ENCODE measurements at places on chromosomes 2 and 18. TPM values are rescaled to one million over a fixed set of nuclear protein-coding genes. Genes with fewer than 3 reads are reported as not detected.

NT5DC4 gene
- total RNA-seq = not detected

VIL1 gene
- total RNA-seq = not detected

ACMSD gene
- not detected for total RNA-seq

LIPG gene
- total RNA-seq = 0.39 TPM

CAVIN2 gene
- 47.9 TPM for total RNA-seq

TIMM21 gene
- 28.0 TPM for total RNA-seq

RNF25 gene
- total RNA-seq = 57.0 TPM

SRBD1 gene
- total RNA-seq = 36.7 TPM

SLC30A3 gene
- not detected for total RNA-seq

AGAP1 gene
- total RNA-seq = 33.7 TPM

ACTG2 gene
- 20.1 TPM for total RNA-seq

DNA sequence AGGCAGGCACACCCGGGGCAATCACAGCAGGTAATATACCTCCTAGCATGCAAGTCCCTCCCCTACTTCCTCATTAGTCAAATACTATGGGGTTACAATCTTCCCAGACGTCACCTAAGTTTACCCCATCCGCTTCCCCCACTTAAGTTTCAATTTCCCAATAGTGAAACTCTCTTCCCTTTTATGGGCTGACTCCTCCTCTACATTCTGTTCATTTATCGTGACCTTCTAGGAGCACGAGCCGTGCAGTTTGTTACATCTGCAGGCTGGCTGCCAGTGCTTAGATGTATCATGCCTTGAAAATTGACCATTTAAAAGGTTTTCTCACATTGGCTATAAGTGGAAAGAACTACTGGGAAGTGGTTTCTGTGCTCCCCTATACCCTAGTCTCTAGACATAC lies 1357.8 kb upstream of the CRIM1 start:
- DNase-seq = no peak
- H3K27ac ChIP-seq = no peak overlapping the region
- no peaks in the 10 kb centered on the region for H3K27me3 ChIP-seq

DNA sequence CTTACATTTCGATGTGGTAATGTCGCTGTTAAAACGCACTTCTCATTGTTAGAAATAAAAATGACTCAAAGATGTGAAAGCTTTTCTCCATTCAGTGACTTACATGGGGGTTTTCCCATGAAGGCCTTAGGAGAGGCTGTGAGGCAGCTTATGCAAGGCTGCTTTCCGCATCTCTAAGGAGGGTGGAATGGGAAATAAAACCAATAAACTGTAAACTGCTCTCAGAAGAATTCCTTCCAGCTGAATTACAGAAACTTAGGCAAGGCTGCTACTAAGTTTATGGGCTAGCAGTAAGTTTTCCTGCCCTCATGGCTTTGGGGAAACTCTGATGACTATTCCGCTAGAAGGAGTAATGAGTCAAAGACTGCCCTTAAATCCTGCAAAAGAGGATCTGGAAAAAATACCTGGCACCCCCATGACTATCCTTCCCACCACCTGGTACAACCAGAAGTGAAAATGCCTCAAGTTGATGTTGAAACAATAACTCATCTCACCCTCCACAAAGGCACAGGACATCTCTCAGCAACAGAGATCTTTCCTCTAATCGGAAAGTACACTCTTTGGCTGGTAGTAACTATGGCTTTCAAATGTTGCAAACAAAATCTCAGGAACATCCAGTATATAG lies 97.7 kb upstream of the SMAD7 start:
- no peaks in the 10 kb centered on the region for H3K27me3 ChIP-seq
- DNase-seq = no peak
- H3K4me3 ChIP-seq = no peak overlapping the region
- H3K36me3 ChIP-seq = no peaks in the 10 kb centered on the region
- no peaks in the 10 kb centered on the region for H3K4me1 ChIP-seq
- H3K27ac ChIP-seq = peak overlapping the region; percentile 38

GRCh38 chr2:191582355-191582754 lies 95.6 kb upstream of the NABP1 start:
- H3K36me3 ChIP-seq = no peaks in the 10 kb centered on the region
- H3K4me3 ChIP-seq = no peak overlapping the region
- no peaks in the 10 kb centered on the region for H3K27me3 ChIP-seq

- peaks cover 17% of the 10 kb centered on the region for H3K4me1 ChIP-seq
- H3K36me3 ChIP-seq = no peaks in the 10 kb centered on the region
- no peaks in the 10 kb centered on the region for H3K27me3 ChIP-seq
- H3K27ac ChIP-seq = no peak overlapping the region
These were observed 102.6 kb upstream of the DLX2 start for GRCh38 chr2:172205292-172205691.

DNA sequence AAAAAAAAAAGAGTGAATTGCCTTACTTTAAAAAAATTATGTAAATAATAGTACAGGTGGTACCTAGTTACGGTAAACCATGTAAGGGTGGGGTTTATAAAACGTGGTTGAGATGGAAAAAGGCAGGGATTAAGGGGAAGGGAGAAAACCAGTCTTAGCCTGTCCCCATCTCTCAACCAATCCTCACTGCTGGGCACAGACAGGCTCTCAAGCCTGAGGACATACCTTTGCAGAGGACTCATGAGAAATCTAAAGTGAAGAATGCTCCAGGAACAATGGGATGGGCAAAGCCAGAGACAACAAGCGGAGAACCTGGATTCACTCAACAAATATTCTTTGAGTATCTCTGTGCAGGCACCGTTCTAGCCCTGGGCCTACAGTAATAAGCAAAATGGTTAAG lies 3.4 kb upstream of the IGFBP2 start:
- H3K27me3 ChIP-seq = peaks cover 15% of the 10 kb centered on the region
- no peaks in the 10 kb centered on the region for H3K4me1 ChIP-seq
- no peaks in the 10 kb centered on the region for H3K36me3 ChIP-seq
- H3K27ac ChIP-seq = no peak overlapping the region

- H3K27me3 ChIP-seq = no peaks in the 10 kb centered on the region
- H3K27ac ChIP-seq = no peak overlapping the region
- DNase-seq = no peak
- no peaks in the 10 kb centered on the region for H3K4me1 ChIP-seq
These were observed 45.2 kb upstream of the SULT1C3 start for GRCh38 chr2:108194409-108195132.

DNA sequence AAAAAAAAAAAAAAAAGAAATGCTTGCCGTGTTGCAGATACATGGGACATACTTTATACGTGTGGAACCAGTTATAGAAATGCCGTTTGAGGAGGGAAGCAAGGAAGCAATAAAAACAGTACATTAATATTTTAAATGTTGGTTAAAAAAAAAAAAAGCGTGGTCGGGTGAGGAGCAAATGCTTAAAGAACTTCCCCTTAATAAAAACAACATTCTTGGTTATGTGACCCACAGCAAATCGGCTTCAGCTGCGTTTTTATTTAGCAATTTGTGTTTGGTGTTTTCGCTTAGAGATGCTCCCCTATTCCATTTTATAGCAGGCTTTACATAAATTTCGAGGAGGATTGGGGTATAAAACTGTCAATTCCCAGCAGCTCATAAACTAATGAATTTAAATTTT lies 223.6 kb downstream of the LRRTM1 start:
- DNase-seq = no peak
- H3K36me3 ChIP-seq = no peaks in the 10 kb centered on the region
- no peaks in the 10 kb centered on the region for H3K27me3 ChIP-seq
- H3K4me3 ChIP-seq = no peak overlapping the region

DNA sequence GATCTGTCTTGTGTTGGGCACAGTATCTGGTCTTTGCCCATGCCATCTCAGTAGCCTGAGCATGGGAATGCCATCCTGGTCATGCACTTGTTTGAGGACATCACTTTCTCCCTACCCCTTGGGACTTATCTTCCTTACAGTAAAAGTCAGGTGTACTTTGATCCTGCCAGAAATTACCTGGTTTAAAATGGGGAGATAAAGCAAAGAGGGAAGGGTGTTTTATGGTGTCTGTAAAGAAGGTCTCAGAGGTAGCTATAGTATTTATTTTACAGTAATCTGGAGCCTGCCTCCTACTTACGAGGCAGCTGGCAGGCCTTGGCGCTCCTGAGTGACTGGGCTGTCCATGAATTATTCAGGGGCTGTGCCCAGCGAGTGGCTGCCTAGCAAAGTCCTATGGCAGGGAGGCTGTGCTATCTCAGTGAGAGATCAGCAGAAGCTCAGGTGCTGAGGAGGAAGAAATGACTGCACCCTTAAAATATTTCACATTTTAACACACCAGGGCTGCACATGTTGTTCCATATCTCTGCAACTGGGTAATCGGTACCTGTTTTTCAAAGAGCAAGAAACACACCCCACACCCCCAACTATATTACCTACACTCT lies 93.9 kb downstream of the SPTBN1 start:
- H3K36me3 ChIP-seq = no peaks in the 10 kb centered on the region
- H3K27ac ChIP-seq = no peak overlapping the region
- DNase-seq = no peak
- H3K27me3 ChIP-seq = no peaks in the 10 kb centered on the region
- peaks cover 32% of the 10 kb centered on the region for H3K4me1 ChIP-seq

GRCh38 chr2:64212346-64212745 lies 68.1 kb upstream of the PELI1 start:
- H3K27me3 ChIP-seq = no peaks in the 10 kb centered on the region
- H3K4me1 ChIP-seq = peaks cover 21% of the 10 kb centered on the region
- H3K27ac ChIP-seq = peak overlapping the region; percentile 51
- no peak overlapping the region for H3K4me3 ChIP-seq

DNA sequence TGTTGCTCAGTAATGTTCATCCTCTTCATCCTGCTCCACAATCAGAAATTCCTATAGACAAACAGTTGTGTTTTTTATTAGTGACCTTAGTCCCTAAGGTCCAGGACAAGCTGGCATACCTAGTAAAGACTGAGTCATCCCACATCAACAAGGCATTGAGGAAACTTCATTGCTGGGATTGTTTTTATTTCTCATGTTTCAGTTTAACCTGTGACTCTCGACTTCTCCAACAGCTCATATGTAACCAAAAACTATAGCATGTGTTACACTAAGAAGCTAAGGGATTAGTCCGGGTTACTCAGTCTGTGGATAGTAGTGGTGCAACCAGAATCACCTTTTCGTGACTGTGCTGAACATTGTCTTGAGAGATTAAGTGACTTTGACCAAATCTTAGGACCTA lies 292.1 kb downstream of the RDH14 start:
- H3K27me3 ChIP-seq = no peaks in the 10 kb centered on the region
- H3K36me3 ChIP-seq = no peaks in the 10 kb centered on the region
- H3K4me1 ChIP-seq = no peaks in the 10 kb centered on the region
- no peak overlapping the region for H3K27ac ChIP-seq
- no peak for DNase-seq

DNA sequence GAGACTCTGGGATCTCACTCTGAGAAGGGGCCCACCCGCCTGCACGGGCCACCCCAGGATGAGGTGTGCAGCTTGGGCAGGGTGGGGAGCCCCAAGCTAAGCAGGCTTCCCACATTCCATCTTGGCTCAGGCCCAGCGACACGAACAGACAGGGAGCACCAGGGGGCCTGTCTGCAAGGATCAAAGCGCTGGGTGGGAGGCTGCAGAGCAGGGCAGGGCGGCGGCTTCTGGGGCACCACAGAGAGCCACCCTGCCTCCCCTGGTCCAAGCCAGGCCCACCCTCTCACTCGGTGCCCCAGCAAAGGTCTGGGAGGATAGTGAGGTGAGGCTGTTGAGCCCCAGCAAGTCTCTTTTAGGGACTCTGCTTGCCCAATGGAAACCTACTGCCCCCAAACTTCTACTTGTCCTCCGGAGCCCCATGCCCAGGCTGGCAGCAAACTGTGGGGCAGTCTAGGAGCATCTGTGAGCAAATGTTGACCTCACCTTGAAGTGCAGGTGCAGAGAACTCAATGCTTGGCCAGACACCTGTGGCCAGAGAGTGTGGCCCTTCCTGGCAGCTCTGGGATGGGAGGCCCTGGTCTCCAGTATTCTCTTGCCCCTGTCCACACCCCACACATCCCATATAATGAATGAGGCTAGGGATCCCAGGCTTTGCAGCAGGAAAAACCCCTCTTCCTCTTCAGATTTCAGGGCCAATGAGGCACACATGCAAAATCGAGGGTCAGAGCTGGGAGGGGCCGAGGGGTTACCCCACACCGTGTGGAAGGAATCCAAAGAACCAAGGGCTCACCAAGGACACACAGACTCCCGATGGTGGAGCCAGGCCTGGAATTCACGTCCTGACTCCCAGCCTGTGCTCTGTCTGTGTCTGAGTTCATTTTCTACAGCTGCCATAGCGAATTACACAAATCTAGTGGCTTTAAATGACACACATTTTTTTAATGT lies 18.8 kb upstream of the GLI2 start:
- no peaks in the 10 kb centered on the region for H3K36me3 ChIP-seq
- H3K27ac ChIP-seq = no peak overlapping the region
- no peak overlapping the region for H3K4me3 ChIP-seq

GRCh38 chr2:120456867-120457266 lies 110.9 kb downstream of the INHBB start:
- H3K4me1 ChIP-seq = no peaks in the 10 kb centered on the region
- no peaks in the 10 kb centered on the region for H3K36me3 ChIP-seq
- H3K27me3 ChIP-seq = no peaks in the 10 kb centered on the region
- no peak overlapping the region for H3K27ac ChIP-seq
- no peak for DNase-seq
- H3K4me3 ChIP-seq = no peak overlapping the region

- DNase-seq = no peak
- H3K27me3 ChIP-seq = no peaks in the 10 kb centered on the region
- H3K27ac ChIP-seq = no peak overlapping the region
- H3K4me1 ChIP-seq = peaks cover 3% of the 10 kb centered on the region
- H3K36me3 ChIP-seq = no peaks in the 10 kb centered on the region
These were observed 81.0 kb downstream of the SPRED2 start for GRCh38 chr2:65351234-65351947.

GRCh38 chr2:27742571-27742970 lies 28.9 kb upstream of the MRPL33 start:
- DNase-seq = no peak
- no peak overlapping the region for H3K27ac ChIP-seq
- no peaks in the 10 kb centered on the region for H3K27me3 ChIP-seq
- H3K4me1 ChIP-seq = no peaks in the 10 kb centered on the region
- no peak overlapping the region for H3K4me3 ChIP-seq

- DNase-seq = no peak
- no peaks in the 10 kb centered on the region for H3K36me3 ChIP-seq
- peak overlapping the region; percentile 88 for H3K27ac ChIP-seq
- no peak overlapping the region for H3K4me3 ChIP-seq
These were observed 40.2 kb upstream of the GMCL1 start for GRCh38 chr2:69789175-69789721.

DNA sequence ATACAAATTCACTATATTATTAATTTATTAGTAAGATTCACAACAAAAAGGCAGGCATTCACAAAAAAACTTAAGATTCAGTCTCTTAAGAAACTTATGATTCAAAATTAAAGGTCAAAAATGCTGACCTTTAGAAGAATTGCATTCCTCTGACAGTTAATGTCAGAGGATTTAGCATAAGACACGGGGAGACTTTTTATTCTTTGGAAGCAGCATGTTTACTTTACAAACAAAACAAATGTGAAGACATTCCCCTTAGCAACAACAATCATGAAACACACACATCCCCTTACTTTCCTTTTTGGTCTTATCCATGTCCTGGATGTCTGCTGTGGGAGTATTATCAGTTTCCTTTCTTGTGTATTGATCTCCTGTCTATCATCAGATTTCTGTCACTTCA lies 117.1 kb downstream of the RAD51AP2 start:
- H3K4me1 ChIP-seq = no peaks in the 10 kb centered on the region
- H3K27me3 ChIP-seq = no peaks in the 10 kb centered on the region
- H3K27ac ChIP-seq = no peak overlapping the region
- H3K4me3 ChIP-seq = no peak overlapping the region
- no peaks in the 10 kb centered on the region for H3K36me3 ChIP-seq

- H3K4me1 ChIP-seq = no peaks in the 10 kb centered on the region
- no peak overlapping the region for H3K27ac ChIP-seq
- DNase-seq = no peak
- no peaks in the 10 kb centered on the region for H3K27me3 ChIP-seq
- H3K36me3 ChIP-seq = no peaks in the 10 kb centered on the region
These were observed 89.9 kb downstream of the NOL10 start for GRCh38 chr2:10599921-10600320.

Data from tibial nerve (tissue), 4 donors.